ENCODE measurements at places on chromosomes 11 and 22.

- DNase-seq: no peak
Measured at GRCh38 chr11:44024977-44025376, 22.8 kb upstream of the ACCSL start.

- DNase-seq: no peak
Measured at GRCh38 chr22:37797874-37798500, 9.7 kb upstream of the GCAT start.

DNA sequence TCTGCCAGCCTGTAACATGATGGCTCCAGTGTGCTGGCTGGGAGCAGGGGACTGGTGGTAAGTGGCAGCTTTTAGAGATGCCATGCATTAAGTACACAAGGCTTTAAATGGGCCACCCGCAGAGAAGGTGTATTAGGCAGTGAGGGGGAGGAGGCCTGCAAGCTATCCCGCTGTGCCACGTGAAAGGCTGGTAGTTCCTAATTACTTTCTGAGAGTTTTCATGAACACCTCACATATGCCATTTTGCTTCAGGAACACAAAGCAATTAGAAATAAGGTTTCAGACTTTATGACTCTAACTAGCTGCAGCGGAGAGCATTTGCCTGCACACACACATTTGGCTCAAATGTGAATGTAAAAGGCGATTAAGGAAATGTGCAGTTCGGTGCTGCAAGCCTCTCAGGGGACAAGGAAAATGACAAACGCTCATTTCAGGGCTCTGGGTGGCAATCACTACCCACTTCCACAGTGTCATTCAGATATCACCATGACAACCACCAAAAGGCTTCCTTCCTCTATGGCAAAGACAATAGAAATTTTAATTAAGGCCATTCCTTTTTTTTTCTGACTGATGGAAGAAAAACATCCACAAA is 116.6 kb downstream of the PLEKHA7 start:
- peak; percentile 95 for DNase-seq

GRCh38 chr22:24051568-24051967 is 40.5 kb downstream of the CABIN1 start:
- DNase-seq: no peak

- DNase-seq: no peak
Measured at GRCh38 chr11:73423506-73423905, 47.3 kb downstream of the RELT start.

DNA sequence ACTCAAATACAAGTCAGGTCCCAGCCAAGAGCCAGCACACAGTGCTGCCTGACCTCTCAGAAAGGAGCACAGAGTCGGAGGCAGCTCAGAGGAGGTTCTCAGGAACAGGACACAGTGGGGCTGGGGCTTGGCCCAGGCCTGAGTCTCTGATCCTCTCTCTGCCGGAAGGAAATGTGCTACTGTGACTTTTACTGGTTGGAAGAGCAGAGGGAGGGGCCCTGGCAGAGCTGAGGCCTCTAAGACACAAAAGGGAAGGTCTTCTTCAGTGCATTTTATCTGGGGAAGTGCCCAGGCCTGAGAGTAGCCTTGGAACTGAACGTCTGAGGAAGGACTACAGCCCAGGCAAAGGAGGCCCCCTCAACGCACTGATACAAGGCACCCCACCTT is 16.2 kb upstream of the CASTOR1 start:
- DNase-seq: no peak

- no peak for DNase-seq
Measured at GRCh38 chr22:21564411-21564810, 3.1 kb upstream of the UBE2L3 start.

DNA sequence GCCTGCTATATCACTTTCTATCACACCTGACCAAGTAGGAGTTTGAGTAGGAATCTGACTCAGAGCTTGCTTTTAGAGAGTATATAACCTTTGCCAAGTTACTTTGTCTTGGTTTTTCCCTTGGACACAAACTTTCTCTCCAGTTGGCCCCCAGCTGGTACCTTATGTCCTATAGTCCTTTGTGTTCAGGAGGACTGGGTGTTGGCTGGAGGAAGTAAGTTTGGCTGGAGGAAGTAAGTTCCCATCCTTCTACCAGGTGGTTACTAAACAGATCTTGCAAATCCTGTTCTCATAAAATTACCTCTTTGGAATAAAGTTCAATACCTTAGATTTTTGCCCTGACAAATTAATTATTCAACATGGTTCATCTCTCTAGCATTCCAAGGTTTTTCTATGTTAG is 37.2 kb downstream of the SPON1 start:
- no peak for DNase-seq

DNA sequence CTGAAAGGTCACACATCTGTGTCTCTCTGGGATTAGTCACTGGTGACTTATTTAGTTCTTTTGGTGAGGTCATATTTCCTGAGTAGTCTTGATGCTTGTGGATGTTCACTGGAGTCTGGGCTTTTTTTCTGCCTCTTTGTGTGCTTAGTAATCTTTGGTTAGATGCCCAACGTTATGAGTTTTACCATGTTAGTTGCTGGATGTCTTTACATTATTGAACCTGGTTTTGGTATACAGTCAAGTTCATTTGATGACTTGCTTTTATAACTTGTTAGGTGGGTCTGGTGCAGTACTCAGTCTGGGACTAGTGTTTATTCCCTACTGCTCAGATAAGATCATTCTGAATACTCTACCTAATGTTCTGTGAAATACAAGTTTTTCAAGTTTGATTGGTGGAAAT is 26.2 kb upstream of the SLC37A2 start:
- DNase-seq: no peak

DNA sequence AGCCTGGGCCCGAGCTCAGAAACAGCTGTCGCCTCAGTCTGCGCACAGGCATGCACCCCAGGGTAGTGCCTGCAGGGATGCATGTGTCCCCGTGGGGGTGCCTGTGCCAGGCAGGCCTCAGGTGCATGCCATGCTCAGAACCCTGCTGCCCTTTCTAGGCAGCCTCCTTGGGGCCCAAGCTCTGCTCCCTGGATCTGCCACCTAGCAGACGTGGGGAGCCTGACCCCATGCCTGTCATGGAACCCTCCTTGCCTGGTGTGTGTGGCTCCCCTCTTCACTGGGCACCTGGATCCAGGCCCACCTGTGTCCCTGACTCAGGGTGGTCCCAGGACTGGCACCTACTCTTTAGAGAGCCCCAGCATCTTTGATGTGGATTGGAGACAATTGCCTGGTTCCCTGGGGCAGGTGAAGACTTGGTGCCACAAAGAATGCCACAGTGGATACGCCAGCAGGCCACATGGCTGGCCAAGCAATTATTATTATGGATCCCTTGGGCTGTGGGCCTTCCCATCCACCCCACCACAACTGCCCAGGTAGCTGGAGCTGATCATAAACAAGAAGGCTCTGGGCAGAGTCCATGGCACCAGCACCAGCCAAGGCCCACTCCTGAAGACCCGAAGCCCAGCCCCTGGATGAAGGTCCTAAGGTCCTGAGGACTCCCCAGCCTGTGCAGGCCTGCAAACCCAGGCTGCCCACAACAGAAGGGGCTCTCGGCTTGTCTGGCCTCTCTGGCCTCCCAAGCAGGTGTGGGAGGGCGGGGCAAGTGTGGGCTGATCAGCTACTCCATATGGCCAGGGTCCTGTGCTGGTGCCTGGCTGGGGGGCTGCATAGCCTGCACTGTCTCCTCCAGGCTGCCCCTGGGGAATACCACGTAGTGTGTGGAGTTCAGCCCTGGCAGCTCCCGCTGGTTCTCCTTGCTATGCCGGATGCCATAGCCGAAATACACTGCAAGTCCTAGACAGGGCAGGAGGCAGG is 3.8 kb downstream of the SLC7A4 start:
- no peak for DNase-seq

- no peak for DNase-seq
Measured at GRCh38 chr22:19819911-19820879, 34.5 kb downstream of the GNB1L start.

- DNase-seq: no peak
Measured at GRCh38 chr11:41309716-41310115, 149.7 kb downstream of the LRRC4C start.

GRCh38 chr22:19059481-19060278 is 62.5 kb downstream of the DGCR2 start:
- no peak for DNase-seq

DNA sequence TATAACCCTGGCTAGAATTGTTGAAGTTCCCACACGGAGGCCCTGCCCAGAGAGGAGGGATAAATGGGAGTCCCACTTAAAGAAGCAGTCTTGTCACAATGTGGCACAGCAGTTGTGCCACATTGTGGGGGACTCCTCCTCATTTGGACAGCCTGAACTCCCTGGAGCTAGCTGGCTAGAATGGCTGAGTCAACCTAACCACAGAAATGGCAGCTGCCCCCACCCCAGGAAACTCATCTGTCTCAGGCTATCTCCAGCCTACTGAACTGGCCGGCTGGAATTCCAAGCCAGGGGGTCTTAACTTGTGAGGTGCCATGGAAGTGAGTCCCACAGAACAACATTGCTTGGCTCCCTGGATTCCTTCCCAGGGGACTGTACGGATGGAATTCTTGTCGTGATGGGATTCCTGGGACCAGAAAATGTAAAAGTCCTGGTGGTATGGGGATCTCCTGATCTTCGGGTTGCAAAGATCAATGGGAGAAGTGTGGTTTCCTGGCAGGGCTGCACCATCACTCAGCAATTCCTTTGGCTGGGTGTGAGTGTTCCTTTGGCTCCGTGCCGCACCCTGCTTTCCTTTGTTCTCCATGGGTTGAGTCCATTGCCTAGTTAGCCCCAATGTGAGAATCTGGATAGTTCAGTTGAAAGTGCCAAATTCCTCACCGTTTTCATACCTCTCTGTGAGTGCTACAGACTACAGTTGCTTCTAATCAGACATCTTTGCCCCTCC is 791.2 kb upstream of the FAT3 start:
- DNase-seq: no peak

DNA sequence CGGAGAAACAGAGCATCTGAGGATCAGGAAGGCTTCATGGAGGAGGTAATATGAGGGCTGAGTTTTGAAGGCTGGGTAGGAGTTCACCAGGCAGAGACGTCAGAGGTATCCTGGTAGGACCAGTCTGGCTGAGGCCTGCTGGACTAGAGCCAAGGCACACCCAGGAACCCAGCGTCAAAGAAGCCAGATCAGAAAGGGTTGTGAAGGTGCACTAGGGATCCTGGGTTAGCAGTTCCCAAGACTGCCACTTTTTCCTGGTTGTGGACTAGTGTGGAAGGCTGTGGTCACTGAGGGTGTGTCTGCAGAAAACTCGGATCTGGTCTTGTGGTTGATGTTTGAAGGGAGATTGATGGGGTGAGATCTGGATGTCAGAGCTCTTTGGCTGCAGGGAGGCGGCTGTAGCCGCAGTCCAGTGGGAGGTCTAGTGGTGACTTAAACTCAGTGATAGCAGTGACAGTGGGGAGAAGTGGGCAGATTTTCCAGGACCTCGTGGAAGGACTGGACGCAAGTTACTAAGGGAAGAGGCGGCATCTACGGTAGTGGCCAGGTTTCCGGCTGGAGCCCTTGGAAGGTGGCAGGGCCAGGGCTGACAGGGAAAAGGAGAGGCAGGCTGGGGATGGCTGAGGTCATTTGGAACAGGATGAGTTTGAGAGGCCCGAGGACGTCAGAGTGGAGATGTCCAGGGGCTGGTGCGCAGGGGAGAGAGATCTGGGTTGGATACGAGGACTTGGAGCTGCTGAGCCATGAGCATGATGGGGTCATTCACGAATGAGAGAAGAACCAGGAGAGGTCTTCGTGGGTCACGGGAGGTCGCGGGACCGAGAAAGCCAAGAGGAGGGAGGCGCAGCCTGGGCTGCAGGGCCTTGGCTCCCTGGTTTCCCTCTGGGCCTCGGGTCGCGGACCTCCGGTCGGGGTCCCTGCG is 10.9 kb downstream of the RELA start:
- DNase-seq: no peak

- DNase-seq: no peak
Measured at GRCh38 chr11:61833471-61833870, 5.4 kb downstream of the FADS2 start.

GRCh38 chr11:123995119-123995518 is at the start of gene OR10G6:
Gene OR10G6, minus strand, starts transcription at chr11:123995161. Its CDS starts 0 bp downstream, at chr11:123995161.
- no peak for DNase-seq

- DNase-seq: peak; percentile 65
Measured at GRCh38 chr11:116580799-116581198, 192.0 kb downstream of the BUD13 start.

- DNase-seq: no peak
Measured at GRCh38 chr11:8093931-8094575, 13.0 kb downstream of the TUB start.

GRCh38 chr11:11163669-11164333 is 189.2 kb downstream of the CSNK2A3 start:
- DNase-seq: no peak

DNA sequence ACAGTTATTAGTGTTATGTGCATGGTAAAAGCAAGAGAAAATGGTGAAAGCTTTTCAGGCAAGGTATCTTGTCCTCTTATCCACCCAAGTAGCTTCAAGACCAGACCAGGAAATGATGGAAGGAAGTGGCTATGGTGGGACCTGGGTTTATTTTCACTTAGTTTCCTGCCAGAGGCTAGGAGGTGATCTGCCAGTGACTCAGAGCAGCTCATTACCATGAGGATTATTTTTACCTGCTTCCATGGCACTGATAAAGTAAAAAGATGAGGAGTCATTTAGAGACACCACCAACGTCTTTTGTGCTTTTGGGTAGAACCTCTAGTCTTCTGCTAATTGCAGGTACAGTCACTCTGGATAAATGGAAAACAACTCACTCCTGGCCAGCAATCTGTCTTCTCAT is 339.9 kb upstream of the KIRREL3 start:
- DNase-seq: no peak

Data from NCI-H774 (cell line).